ENCODE measurements at places on chromosomes 16 and 17. TPM values are rescaled to one million over a fixed set of nuclear protein-coding genes. Genes with fewer than 3 reads are reported as not detected.
A peak's percentile ranks its signal among the peaks of the same experiment; 100 is the strongest.

Gene CPNE7
- not detected for total RNA-seq

Gene NPIPA5
- 12.0 TPM for total RNA-seq

Gene CCL7
- total RNA-seq: not detected

Gene KIF19
- 1.2 TPM for total RNA-seq

Gene NPIPB8
- total RNA-seq: not detected

Gene TEX2
- 36.5 TPM for total RNA-seq

DNA sequence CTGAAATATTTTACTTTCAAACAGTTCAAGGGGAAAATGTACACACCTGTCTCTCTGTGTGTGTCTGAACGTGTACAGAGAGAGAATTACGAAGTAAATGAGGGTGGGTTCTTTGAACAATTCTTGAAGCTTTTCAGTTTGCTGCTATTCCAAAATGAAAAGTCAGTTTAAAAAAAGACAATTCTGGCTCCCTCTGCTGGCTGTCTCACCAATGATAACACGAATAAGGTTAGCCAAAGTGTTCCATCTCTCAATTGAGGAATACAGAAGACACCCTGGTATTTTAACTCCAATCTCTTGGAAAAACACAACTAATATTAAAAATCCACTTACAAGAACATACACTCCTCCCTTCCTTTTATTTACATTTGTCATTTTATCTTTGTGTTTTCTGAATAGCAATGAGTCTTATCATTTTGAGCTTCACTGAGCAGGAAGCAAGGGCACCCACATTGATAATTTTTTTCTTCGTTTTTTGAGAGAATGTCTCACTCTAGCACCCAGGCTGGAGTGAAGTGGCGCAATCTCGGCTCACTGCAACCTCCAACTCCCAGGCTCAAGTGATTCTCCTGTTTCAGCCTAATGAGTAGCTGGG is 20.5 kb downstream of the EFTUD2 start:
- H3K36me3 ChIP-seq: peaks cover 82% of the 10 kb centered on the region
- no peak overlapping the region for H3K4me3 ChIP-seq
- DNase-seq: no peak
- no peaks in the 10 kb centered on the region for H3K27me3 ChIP-seq
- H3K4me1 ChIP-seq: no peaks in the 10 kb centered on the region

DNA sequence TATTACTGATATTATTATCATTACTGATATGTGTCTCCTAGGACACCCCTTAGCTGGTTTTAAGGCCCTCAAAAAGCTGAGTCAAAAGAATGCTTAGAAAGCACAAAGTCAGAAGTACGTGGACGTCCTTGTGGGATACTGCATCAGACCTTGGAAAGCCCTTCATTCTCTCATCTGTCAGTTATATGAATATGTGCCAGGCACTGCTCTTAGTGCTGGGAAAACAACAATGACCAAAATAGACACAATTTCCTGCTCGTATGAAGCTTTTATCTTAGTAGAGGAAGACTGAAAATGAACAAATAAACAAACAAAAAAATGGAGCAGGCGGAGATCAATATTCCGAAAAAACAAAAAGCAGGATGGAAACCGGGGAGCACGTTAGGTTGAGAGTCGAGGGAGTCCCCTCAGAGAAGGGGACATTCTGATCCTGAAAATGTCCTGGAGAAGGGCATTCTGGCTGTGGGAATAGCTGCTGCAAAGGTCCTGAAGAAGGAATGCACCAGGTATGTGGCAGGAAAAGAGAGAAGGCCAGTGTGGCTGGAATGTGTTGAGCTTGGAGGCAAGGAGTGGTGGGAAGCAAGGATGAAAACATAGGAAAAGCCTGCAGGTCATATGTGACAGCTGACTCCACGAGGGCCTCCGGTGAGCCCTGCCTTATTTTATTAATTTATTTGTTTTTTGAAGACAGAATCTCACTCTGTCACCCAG is 15.5 kb upstream of the TMEM94 start:
- peak overlapping the region; percentile 6 for H3K27ac ChIP-seq
- peaks cover 28% of the 10 kb centered on the region for H3K4me1 ChIP-seq
- no peaks in the 10 kb centered on the region for H3K27me3 ChIP-seq
- H3K4me3 ChIP-seq: no peak overlapping the region

GRCh38 chr17:76695059-76695831 is 15.5 kb downstream of the MXRA7 start:
- H3K4me1 ChIP-seq: peaks cover 93% of the 10 kb centered on the region
- DNase-seq: no peak
- H3K4me3 ChIP-seq: peak overlapping the region; percentile 21
- H3K36me3 ChIP-seq: no peaks in the 10 kb centered on the region
- H3K27me3 ChIP-seq: no peaks in the 10 kb centered on the region

DNA sequence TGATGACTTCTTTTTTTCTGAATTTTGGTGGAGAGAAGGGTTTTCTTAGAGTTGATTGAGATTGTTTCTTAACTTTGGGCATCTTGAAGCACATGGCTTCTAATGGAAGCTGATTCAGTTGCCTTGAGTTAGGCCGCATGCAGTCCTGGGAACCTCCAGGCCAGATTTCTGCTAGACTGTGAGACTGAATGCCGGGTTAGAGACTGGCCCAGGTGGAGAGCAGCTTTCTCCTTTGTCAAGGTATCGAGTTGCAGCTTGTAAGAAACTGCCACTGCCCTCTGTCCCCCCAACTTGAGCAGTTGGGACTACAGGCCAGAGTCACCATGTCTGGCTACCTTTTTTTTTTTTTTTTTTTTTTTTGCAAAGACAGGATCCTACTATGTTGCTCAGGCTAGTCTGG is 77.6 kb downstream of the CLEC16A start:
- no peak overlapping the region for H3K4me3 ChIP-seq
- peaks cover 57% of the 10 kb centered on the region for H3K36me3 ChIP-seq
- H3K4me1 ChIP-seq: no peaks in the 10 kb centered on the region
- no peak overlapping the region for H3K27ac ChIP-seq
- no peaks in the 10 kb centered on the region for H3K27me3 ChIP-seq

DNA sequence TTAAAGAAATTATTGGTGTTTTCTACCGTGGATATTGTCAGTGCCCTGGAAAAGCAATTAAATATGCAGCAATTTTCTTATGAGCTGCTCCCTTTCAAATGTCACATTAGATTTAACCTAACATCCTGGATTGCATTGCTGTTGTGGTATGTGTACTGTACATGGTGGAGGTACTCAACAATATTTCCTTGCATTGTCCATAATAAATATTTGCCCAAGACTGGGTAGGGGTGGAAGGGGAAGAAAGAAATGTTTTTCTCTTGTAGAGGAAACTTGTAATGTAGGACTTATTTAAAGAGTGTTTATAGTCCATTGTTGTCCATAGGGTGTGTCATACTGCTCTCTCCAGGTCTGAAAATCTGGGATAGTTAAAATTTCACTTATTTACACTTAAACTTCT is 346.2 kb upstream of the TBX2 start:
- H3K4me3 ChIP-seq: no peak overlapping the region
- no peak for DNase-seq
- H3K27ac ChIP-seq: no peak overlapping the region
- H3K36me3 ChIP-seq: no peaks in the 10 kb centered on the region

- DNase-seq: no peak
- H3K4me1 ChIP-seq: no peaks in the 10 kb centered on the region
- peaks cover 9% of the 10 kb centered on the region for H3K27me3 ChIP-seq
These were observed 58.9 kb upstream of the EFCAB3 start for GRCh38 chr17:62321451-62321850.

GRCh38 chr17:29722411-29723198 is 99.9 kb upstream of the CORO6 start:
- no peaks in the 10 kb centered on the region for H3K27me3 ChIP-seq
- peak overlapping the region; percentile 29 for H3K4me3 ChIP-seq
- peak; percentile 92 for DNase-seq
- peaks cover 43% of the 10 kb centered on the region for H3K4me1 ChIP-seq
- H3K27ac ChIP-seq: peak overlapping the region; percentile 62

DNA sequence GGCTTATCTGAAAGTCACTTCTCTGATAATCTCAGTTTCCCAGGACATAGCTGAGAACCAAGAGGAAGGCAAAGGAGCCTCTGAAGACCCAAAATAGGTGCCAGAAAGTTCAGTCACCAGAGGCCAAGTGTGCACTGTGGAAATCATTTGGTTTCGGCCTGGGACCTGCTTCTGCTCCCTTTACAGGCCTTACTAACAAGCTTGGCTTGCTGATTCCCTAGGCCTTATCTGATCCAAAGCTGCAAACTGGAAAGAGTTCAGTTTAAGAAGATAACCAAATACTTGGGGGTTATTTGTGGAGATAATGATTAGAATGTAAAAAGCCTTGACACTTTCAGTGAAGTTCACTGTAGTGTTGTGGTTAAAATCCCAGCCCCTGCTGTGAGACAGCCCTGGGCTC is 17.0 kb downstream of the ITGA3 start:
- no peak overlapping the region for H3K4me3 ChIP-seq
- H3K36me3 ChIP-seq: peaks cover 92% of the 10 kb centered on the region
- no peaks in the 10 kb centered on the region for H3K27me3 ChIP-seq
- no peak overlapping the region for H3K27ac ChIP-seq

- DNase-seq: no peak
- no peaks in the 10 kb centered on the region for H3K4me1 ChIP-seq
- H3K27me3 ChIP-seq: no peaks in the 10 kb centered on the region
These were observed 12.6 kb downstream of the NXPH3 start for GRCh38 chr17:49588312-49588711.

DNA sequence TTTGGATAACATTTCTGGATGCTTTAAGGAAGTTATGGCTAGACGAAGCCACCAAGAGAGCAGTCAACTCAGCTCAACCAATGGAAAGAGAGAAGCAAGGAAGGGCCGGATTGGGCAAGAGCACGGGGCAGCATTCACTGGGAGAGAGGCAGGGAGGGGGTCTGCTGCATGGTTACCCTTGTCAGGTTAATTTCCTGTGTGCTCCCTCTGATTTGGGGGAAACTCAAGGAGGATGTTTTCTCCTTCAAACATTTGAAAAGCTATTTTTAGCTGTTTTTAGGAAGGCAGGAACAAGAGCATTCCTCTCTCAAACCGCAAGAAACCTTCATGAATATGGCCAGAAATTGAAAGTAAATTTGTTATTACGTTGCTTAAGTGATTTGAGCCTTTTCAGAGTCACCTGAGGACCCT is 118.5 kb upstream of the ZFHX3 start:
- peak overlapping the region; percentile 61 for H3K27ac ChIP-seq
- H3K27me3 ChIP-seq: no peaks in the 10 kb centered on the region
- DNase-seq: no peak
- H3K4me1 ChIP-seq: peaks cover 7% of the 10 kb centered on the region
- H3K36me3 ChIP-seq: no peaks in the 10 kb centered on the region

- DNase-seq: no peak
- H3K27ac ChIP-seq: peak overlapping the region; percentile 45
- H3K4me3 ChIP-seq: no peak overlapping the region
- H3K36me3 ChIP-seq: no peaks in the 10 kb centered on the region
- H3K4me1 ChIP-seq: peaks cover 97% of the 10 kb centered on the region
These were observed 13.5 kb downstream of the CEP295NL start for GRCh38 chr17:78889531-78889930.

- H3K27ac ChIP-seq: no peak overlapping the region
- H3K4me1 ChIP-seq: peaks cover 22% of the 10 kb centered on the region
- no peak overlapping the region for H3K4me3 ChIP-seq
- H3K27me3 ChIP-seq: no peaks in the 10 kb centered on the region
- DNase-seq: no peak
- H3K36me3 ChIP-seq: no peaks in the 10 kb centered on the region
These were observed 5.9 kb upstream of the CCDC57 start for GRCh38 chr17:82218349-82219075.

GRCh38 chr17:34305606-34306005 is 13.6 kb upstream of the CCL8 start:
- H3K4me3 ChIP-seq: no peak overlapping the region
- DNase-seq: peak; percentile 37
- peaks cover 27% of the 10 kb centered on the region for H3K4me1 ChIP-seq
- no peaks in the 10 kb centered on the region for H3K36me3 ChIP-seq

- no peak overlapping the region for H3K27ac ChIP-seq
- no peaks in the 10 kb centered on the region for H3K36me3 ChIP-seq
- peaks cover 23% of the 10 kb centered on the region for H3K4me1 ChIP-seq
- peaks cover 19% of the 10 kb centered on the region for H3K27me3 ChIP-seq
- no peak for DNase-seq
- no peak overlapping the region for H3K4me3 ChIP-seq
These were observed 3.8 kb upstream of the C1QL1 start for GRCh38 chr17:44971776-44972483.

- H3K4me3 ChIP-seq: peak overlapping the region; percentile 73
- no peak for DNase-seq
- H3K27me3 ChIP-seq: peaks cover 57% of the 10 kb centered on the region
- H3K27ac ChIP-seq: peak overlapping the region; percentile 80
- H3K4me1 ChIP-seq: peaks cover 83% of the 10 kb centered on the region
These were observed 1.2 kb downstream of the TMC6 start for GRCh38 chr17:78127239-78127887.

GRCh38 chr16:49527611-49528010 is 154.0 kb downstream of the C16orf78 start:
- H3K27me3 ChIP-seq: no peaks in the 10 kb centered on the region
- peaks cover 12% of the 10 kb centered on the region for H3K4me1 ChIP-seq
- H3K36me3 ChIP-seq: peaks cover 15% of the 10 kb centered on the region
- H3K27ac ChIP-seq: no peak overlapping the region

GRCh38 chr17:66717641-66718058 is 117.3 kb upstream of the CACNG5 start:
- H3K27me3 ChIP-seq: no peaks in the 10 kb centered on the region
- no peaks in the 10 kb centered on the region for H3K36me3 ChIP-seq
- H3K4me1 ChIP-seq: peaks cover 20% of the 10 kb centered on the region
- no peak for DNase-seq
- no peak overlapping the region for H3K4me3 ChIP-seq

DNA sequence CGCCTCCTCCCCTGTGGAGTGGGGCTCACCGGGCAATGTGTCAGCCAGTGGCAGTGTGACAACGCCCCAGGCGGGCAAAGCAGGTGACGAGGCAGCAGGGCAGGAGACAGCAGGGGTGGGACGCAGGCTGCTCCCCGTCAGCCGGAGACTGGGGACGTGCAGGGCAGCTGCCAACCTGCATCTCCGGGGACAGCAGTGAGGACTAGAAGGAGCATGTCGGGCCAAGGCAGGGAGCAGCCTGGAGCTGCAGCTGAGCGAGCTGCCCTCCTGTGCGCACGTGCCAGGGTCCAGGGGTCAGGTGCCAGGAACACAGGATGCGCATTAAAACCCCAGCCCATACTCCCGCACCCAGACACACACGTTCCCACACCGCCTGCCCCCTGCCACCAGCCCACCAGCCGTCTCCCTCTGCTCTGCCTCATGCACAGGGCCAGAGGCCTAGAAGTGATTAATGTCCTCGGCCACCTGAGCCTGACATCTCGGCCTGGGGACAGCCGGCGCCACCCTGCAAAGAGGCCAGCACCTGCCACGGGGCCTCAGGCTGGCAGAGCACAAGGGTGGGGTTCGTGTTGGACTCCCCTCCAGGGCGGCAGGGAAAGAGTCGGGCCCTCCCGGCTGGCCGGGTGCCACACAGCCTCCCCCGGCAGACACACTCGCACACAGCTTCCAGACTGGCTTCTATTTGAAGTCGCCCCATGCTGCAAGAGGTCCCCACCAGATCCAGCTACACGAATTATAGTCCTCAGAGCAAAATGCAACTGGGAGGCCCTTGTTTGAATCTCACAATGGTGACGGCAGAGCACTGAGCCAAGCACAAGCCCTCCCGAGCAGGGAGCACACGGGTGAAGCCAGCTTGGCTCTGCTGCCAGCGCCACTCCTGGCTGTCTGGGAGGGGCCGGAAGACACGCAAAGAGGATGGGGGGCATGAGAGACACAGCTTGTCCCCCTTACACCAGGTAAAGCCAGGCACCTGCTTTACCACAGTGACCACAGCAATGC is 90.4 kb downstream of the RBFOX3 start:
- no peak overlapping the region for H3K4me3 ChIP-seq
- no peak for DNase-seq
- no peaks in the 10 kb centered on the region for H3K4me1 ChIP-seq
- no peak overlapping the region for H3K27ac ChIP-seq

GRCh38 chr16:12300945-12301500 is 324.5 kb downstream of the SNX29 start:
- DNase-seq: no peak
- peaks cover 14% of the 10 kb centered on the region for H3K4me1 ChIP-seq
- H3K27ac ChIP-seq: peak overlapping the region; percentile 62
- H3K4me3 ChIP-seq: no peak overlapping the region
- no peaks in the 10 kb centered on the region for H3K36me3 ChIP-seq
- no peaks in the 10 kb centered on the region for H3K27me3 ChIP-seq
